ENCODE measurements at places on chromosomes 13 and 19. TPM values are rescaled to one million over a fixed set of nuclear protein-coding genes. Genes with fewer than 3 reads are reported as not detected.

Gene TEX26
- total RNA-seq = not detected

Gene ZNF681
- total RNA-seq = 9.7 TPM

Gene CEACAM16
- not detected for total RNA-seq

Gene RELB
- 3.6 TPM for total RNA-seq

Gene LRRC8E
- total RNA-seq = 0.33 TPM

Gene ZNF888
- 16.1 TPM for total RNA-seq
